ENCODE measurements at places on chromosomes 6 and 20.
A peak's percentile ranks its signal among the peaks of the same experiment; 100 is the strongest.

- no peak for DNase-seq
Observed at GRCh38 chr6:101776919-101777350, 383.4 kb downstream of the GRIK2 start.

DNA sequence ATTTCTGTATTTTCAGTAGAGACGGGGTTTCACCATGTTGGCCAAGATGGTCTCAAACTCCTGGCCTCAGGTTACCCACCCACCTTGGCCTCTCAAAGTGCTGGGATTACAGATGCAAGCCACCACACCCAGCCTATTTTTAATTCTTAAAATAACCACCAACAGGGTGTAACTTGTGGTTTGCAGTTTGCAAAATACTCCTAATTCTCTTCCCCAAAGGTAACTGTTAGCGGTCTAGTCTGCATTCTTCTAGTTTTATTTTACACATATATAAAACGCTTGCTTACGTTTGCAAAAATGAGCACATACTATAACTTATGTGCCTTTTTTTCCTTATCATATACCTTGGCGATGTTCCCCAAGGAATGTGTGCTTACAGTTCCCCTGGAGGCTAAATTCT lies 25.6 kb upstream of the CHMP4B start:
- DNase-seq, result no peak

GRCh38 chr6:3739311-3739897 lies 12.1 kb downstream of the PXDC1 start:
- DNase-seq, result no peak

DNA sequence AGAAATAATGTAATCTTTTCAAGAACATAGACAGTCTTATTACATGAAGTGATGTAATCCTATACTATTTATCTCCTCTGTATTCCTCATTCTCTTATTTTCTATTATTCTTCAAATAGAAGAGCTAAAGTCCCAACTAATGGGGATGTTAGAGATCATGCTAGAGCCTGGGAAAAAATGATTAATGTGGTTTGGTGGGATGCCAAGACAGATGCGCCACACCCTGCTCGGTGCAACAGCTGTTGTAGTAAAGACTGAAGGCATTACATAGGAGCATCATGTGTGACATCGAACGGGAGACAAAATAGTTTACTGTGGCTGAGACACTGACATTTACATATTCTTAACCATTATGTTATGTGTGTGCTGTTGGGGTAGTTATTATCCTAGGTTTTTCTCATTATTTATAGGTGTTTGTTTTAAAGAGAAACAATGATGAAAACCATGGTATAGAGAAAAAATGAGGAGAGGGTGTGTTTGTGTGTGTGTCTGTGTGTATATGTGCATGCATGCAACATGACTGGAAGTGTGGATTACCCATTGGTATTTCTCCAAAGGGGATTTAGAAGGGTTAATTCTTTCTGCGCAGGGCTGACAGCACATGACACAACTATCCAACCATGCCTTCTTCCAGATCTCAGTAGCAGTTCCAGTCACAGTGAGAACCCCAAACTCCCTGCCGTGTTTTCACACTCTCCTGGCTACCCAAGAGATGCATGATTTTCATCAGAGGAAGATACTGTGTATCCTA lies 155.3 kb downstream of the EYA4 start:
- DNase-seq, result no peak

- DNase-seq, result no peak
Observed at GRCh38 chr6:99369533-99369932, 20.1 kb upstream of the FAXC start.

GRCh38 chr6:45021676-45022075 lies 306.5 kb upstream of the RUNX2 start:
- DNase-seq, result no peak

- no peak for DNase-seq
Observed at GRCh38 chr6:47047097-47047478, 5.0 kb upstream of the ADGRF1 start.

DNA sequence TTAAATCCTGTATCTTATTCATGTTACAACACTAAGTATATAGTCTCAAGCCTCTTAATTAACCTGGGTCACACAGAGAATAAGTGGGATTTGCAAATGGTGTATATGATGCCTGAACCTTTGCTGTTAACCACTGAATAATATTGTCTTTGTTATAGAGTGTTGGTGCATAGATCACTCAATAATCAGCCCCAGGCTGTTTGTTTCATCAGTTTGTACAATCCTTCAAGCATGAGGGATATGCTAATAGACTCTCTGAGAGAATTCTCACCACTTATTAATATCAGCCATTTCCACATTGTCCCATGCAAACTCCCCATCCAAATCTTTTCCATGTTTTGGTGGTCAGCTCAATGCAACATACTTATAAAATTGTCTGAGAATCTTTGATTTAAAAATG lies 21.7 kb downstream of the OR2B6 start:
- no peak for DNase-seq

DNA sequence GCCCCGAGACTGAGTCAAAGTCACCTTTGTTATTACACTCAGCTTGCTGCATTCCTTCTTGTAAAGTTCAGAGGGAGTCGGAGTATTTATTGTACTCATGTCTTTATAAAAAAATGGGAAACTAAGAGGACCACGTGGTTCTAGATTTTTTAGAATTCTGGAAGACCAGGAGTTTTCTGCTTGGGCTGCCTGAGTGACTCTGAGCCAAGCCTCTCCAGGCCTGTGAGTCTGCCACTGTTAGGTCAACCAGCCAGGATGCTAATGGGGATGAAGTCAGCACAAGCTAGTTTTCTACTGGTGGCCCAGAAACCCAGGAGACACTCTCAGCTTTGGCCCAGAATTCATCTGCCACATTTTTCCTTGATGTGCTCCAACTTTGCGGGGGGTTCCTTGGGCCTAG lies 453.5 kb upstream of the SULF2 start:
- DNase-seq, result no peak

DNA sequence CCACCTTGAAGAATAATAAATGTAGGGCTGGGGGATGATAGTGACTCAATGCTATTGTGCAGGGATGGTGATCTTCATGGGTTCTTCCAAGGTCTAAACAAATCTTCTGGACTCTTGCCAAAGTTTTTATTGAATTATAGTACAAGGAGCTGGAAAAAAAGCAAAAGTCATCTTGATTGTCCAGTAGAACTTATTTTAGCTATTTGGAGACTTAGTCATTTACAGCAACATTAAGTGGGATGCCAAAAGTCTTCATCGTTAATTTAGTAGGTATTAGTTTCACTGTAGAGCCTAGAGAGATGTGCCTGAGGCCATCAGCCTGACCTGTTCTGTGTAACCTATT lies 212.9 kb upstream of the TBX18 start:
- DNase-seq, result no peak

DNA sequence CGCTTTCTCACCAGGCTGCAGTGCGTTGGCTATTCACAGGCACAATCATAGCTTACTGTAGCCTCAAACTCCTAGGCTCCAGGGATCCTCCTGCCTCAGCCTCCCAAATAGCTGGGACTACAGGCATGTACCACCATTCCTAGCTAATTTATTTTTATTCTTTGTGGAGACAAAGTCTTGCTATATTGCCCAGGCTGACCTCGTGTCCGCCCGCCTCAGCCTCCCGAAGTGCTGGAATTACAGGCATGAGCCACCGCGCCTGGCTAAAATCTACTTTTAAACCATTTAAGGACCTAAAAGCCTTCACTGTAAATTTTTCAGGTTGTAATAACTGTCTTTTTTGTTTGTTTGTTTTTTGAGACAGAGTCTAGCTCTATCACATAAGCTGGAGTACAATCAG lies 15.2 kb downstream of the SAMHD1 start:
- DNase-seq, result no peak

- DNase-seq, result peak; percentile 80
Observed at GRCh38 chr20:25247956-25248785, at the start of gene PYGB. TSS of gene PYGB (plus strand) at chr20:25248085. CDS start at chr20:25248179, 94 bp downstream.

DNA sequence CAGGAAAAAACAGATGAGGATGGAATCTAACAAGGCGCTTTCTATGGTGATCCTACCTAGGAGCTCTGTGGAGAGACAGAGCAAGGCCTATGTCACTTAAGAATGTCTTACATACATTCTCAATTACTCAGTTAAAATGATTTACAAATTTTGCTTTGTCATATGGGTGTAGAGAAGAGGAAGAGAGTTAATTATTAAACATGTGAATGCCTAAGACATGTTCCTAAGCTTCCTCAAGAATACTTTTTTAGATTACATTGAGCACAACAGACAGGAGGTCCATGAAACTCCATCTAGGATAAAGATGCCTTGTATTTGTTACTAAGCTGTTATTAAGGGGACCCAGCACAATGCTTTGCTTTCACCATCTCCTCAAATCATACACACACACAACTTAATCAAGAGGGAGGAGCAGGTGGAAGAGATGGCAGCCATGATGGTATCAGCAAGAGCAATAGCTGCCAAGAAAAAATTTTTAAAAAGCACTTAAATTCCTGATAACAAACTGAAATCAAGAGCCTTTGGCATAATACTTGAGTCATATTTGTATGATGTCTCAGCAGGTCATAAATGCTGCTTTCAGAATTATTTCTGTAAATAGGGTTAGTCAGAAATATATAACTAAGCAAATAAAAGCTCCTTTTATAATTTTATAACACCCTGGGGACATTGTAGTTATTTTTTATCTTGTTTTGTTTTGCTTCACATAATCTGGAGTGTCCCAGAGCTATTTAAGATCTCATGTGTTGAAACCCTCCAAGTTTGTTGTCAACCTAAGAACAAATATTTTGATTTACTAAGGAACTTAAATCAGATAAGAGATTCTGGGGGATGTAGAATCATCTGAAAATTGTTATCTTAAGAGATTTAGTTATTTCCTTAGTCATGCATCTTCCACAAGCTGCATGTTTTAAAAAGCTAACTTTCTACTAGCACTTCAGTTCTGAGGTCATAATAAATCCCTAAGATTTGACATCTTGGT lies 70.0 kb upstream of the CD2AP start:
- DNase-seq, result no peak

Measured in CD4-positive, alpha-beta T cell treated with Interleukin-17A for 4 hours (primary cell).